ENCODE measurements at places on chromosomes 5 and 9.
A peak's percentile ranks its signal among the peaks of the same experiment; 100 is the strongest.

DNA sequence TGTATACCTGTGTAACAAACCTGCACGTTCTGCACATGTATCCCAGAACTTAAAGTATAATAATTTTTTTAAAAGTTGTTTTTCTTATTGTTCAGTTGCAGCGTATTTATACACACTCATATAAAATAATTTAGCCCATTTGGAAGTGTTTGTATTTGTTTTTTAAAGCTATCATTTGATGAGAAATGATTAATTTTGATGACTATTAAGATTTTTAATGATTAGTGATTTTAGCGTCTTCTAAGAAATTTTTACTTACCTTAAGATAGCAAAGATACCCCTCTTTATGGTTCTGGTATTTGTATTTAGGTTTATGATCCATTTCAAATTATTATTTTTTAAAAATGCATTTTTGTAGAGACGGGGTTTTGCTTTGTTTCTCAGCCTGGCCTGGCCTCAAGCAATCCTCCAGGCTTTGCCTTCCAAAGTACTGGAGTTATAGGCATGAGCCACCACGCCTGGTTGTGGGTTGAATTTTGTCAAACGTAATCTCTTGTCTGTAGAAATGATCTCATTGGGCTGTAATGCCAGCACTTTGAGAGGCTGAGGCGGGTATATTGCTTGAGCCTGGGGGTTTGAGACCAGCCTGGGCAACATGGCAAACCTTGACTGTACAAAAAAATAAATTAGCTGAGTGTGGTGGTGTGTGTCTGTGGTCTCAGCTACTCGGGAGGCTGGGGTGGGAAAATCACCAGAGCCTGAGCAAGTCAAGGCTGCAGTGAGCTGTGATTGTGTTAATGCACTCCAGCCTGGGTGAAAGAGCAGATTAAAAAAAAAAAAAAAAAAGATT lies 26.9 kb downstream of the CSNK1G3 start:
- DNase-seq = no peak

DNA sequence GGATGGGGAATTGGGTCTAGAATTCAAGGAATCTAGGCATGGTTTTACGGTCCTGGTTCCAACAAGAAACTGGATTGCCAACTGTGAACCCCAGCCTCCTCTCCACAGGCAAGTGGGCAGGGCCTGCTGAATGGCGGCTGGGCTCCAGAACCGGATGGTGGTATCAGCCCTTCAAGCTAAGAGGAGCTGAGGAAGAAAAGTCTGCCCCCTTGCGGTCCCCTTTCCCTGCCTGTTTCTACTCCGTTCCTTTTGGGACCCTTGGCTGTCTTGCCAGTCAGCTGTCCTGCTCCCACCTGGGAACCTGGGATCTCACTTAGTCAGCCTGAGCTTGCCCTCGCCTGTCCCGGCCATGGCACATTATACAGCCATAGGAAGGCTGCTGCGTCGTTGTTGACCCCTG lies 234.4 kb upstream of the DAPK1 start:
- DNase-seq = no peak

GRCh38 chr5:22896152-22896551 lies 43.0 kb upstream of the CDH12 start:
- DNase-seq = no peak

DNA sequence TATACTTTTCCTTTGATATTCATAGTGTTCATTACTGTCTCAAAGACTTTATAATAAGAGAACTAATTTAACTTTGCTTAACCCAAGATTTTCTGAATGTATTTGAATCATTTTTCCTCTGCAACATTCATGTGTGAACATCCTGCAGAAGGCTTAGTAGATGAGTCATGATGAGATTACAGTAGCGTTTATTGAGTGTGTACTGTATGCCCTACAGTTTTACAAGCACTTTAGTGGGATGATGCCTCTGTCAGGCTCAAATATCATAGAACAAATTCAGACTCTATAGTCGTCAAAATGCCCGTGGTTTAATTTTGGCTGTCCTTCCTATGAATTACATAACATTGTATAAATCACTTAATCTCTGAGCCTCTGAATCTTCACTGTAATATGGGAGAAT lies 41.2 kb downstream of the FYB1 start:
- DNase-seq = no peak

- DNase-seq = no peak
Measured at GRCh38 chr5:170178814-170179213, 54.0 kb upstream of the C5orf58 start.

GRCh38 chr9:115135821-115136778 lies 18.1 kb upstream of the TNC start:
- no peak for DNase-seq

DNA sequence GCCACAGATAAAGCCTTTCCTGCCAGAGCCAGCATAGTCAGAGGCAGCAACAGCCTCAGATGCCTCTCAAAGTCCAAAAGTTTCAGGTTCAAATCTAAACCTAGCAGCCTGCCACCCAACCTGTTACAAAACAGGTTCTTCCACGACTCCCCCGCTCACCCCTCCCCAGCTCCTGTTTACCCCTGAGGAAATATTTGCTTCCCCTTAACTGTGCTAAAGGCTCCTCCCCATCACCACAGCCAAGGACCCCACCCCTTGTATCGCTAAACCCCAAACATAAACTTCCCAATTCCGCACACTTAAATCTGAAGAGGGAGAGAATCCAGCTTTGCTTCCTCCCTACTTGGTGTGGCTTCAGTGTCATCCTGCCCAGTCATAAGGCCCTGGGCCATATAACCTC lies 15.4 kb upstream of the VDAC1 start:
- DNase-seq = no peak

- no peak for DNase-seq
Measured at GRCh38 chr5:181241393-181241975, 2.2 kb downstream of the RACK1 start.

DNA sequence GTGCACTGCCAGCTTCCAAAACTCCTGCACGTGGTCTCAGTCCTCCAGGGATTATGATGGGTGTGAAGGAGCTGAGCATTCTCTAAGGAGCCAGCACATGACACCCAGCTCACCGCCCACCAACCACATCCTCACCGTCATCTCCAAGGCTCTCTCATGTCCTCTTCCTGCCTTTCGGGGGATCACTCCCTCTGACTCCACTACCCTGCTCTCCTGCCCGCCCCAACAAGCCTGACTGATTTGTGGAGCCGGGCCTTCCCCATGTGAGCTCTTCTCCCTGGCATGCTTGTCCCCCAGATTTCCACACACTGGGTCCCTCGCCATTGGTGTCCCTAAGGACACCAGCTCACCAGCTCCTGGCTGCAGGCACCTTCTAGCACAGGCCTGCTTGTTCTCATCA lies 1.9 kb downstream of the ABO start:
- no peak for DNase-seq

DNA sequence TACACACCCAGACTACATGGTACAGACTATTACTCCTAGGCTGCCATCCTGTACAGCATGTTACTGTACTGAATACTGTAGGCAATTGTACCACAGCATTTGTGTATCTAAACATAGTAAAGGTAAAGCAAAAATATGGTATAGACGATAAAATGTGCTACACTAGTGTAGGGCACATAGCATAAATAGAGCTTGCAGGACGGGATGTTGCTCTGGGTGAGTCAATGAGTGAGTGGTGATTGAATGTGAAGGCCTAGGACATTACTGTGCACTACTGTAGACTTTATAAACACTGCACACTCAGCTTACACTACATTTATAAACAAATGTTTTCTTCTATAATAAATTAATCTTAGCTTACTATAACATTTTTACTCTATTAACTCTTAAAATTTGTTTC lies 25.6 kb downstream of the ANKRD55 start:
- DNase-seq = no peak

GRCh38 chr9:36762958-36763357 lies 190.3 kb downstream of the MELK start:
- no peak for DNase-seq

GRCh38 chr5:143946837-143947236 lies 134.9 kb downstream of the HMHB1 start:
- no peak for DNase-seq

DNA sequence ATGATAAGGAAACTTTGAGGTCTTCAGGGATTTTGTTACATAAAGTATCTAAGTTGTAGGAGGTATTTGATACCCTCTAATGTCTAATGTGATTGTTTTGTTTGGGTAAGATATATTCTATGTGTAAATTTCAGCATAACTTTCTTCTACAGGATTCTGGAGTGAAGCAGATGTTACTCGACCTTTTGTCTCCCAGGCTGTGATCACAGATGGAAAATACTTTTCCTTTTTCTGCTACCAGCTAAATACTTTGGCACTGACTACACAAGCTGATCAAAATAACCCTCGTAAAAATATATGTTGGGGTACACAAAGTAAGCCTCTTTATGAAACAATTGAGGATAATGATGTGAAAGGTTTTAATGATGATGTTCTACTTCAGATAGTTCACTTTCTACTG lies 6.0 kb downstream of the MRPS30 start:
- no peak for DNase-seq

DNA sequence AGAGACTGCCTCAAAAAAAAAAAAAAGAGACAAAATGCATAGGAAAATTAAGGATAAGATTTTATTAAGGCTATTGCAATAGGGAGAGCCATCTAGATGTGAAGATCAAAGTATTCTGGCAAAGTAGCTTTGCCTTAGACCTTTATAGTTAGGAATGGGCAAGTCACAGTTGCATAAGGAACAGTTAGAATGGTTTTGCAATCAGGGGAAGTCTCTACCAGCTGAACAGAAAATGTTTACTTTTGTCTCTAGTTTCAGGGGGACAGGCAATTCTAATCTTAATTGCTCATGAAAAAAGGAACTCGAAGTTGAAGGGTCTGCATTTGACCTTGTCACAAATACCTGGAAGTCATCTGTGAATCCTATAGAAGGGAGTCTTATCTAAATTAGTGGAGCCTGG lies 13.1 kb upstream of the ATP6V1G1 start:
- no peak for DNase-seq

DNA sequence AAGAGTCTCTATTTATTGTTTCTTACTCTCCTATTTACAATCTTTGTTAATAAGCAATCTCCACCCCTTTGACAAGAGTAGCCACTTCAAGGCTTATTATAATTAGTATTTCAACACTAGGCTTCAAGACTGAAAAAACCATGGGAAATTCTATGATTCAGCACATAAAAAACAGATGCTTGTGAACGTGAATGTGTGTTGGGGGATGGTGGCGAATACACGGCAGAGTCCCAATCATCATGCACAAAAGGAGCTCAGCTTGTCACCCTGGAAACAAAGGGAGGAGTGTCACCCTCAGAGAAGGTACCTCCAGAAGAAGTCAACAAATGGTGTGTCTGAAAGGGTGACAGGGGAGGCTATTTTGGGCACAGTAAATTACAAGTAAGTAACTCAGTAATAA lies 157.2 kb upstream of the RETREG1 start:
- DNase-seq = no peak

- DNase-seq = no peak
Measured at GRCh38 chr5:125476901-125477585, 730.6 kb upstream of the ZNF608 start.

DNA sequence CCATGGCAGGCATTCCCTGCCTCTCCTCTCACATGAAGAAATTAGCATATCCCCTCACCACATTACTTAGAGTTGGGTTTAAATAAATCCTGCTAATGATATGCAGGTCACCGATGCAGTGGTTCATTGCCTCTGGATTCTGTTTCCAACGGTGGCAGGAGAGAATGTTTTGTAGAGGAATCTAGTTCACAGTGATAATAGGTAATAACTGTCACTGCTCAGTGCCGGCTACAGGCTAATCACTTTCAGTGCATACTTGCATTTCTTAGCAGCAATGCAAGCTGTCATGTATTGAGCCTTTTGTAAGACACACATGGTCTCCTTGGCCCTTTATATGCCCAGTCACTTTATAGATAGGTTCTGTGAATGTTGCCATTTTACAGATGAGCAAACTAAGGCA lies 59.5 kb upstream of the INSYN2B start:
- no peak for DNase-seq

- no peak for DNase-seq
Measured at GRCh38 chr5:66291771-66292170, 147.7 kb downstream of the SREK1 start.

- no peak for DNase-seq
Measured at GRCh38 chr5:132961887-132962286, 1.5 kb downstream of the AFF4 start.

GRCh38 chr5:158203261-158203660 lies 344.3 kb upstream of the CLINT1 start:
- DNase-seq = no peak

DNA sequence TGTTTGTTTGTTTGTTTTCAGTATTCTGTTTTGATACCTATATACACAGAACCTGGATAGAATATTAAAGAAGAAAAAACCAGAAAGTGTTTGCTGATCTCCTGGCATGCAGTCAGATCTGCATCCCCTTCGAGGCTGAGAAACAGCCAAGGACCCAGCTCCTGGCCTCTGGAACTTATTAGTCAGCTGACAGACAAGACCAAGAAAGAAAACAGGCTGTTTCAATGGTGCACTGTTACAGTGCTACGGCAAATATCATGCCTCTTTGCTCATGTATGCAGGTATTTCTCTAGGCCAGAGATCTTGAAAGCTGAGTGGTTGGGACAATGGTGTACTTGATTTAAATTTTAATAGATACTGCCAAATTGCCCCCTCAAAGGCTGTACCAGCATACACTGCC lies 95.0 kb downstream of the C5orf15 start:
- DNase-seq = no peak

- peak; percentile 60 for DNase-seq
Measured at GRCh38 chr5:168747987-168748777, 169.0 kb upstream of the PANK3 start.

GRCh38 chr5:106521701-106522100 lies 1149.0 kb downstream of the EFNA5 start:
- DNase-seq = no peak

- no peak for DNase-seq
Measured at GRCh38 chr5:80216096-80216495, 39.8 kb downstream of the SERINC5 start.

- peak; percentile 70 for DNase-seq
Measured at GRCh38 chr9:133115604-133116345, 5.3 kb downstream of the RALGDS start.

DNA sequence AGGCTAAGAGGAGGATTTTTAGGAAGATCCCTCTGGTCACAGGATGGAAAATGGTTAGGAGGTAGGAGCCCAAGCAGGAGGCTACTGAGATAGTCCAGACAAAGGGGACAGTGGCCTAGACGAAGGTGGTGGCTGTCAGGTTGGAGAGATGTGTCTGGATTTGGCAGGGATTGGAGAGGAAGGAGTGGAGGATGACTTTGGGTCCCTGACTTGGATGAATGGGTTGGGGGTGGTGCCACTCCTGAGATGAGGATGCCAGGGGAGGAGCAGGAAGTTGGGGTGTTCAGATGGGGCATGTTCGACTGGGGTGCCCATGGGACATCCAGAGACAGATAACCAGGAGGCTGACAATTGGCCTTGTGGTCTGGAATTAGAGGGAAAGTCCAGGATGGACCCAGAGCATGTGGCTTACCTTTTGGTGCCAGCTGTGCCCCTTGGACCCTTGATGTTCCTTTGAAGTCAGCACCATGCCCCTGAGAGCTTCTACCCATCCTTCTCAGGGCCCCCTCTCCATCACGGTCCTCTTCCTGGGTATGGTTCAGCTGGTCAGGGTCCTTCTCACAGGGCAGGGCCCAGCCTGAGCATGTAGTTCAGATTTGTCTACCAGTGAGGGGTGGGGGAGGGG lies 15.1 kb upstream of the IGFBPL1 start:
- no peak for DNase-seq

- DNase-seq = no peak
Measured at GRCh38 chr5:95374061-95374460, 17.1 kb upstream of the FAM81B start.
